ENCODE measurements at places on chromosomes 1 and 21.

DNA sequence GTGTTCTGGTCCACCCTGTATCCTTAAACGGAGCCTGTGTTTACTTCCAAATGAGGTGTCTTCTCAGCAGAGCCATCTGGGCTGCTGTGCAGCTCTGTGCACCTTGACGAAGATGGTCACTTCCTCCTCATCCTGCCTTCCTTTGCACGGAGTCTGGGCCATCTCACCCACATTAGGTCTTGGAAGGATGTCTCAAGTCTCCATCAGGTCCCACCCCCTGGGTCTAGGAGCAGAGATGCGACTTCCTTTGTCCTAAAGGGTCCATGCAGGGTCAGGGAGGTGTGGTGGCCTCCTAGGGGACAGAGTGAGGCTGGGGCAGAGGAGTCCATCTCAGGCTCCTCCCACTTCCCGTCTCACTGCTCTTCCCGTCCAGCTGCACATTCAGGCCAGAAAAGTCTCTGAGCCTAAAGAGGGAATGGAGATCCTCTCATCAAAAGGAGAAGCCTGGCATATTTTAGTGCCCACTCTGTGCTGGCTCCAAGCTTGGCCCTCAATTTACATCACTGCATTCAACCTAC, 209.2 kb downstream of the MATN1 start:
- no peak for ATAC-seq

DNA sequence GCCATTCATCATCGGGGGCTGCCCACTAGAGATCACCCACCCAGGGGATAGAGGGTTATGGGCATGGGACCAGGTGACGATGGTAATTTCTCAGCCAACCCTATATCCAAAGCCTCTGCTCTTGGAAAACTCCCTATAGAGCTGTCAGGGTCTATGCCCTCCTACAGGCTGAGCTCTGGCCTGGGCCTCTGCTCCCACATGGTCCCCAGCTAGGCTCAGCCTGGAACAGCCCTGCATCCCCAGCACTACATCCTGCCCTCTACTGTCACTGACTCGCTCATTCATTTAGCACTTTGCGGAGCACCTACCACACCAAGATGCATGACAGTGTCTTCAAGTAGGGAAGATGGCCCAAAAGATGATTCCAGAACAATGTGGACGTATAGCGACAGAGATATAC, 45.0 kb upstream of the EPS8L3 start:
- no peak for ATAC-seq

- ATAC-seq: no peak
Measured at GRCh38 chr1:194184974-194185373, 998.6 kb upstream of the B3GALT2 start.

- no peak for ATAC-seq
Measured at GRCh38 chr21:46454142-46454541, 4.5 kb upstream of the DIP2A start.

- ATAC-seq: no peak
Measured at GRCh38 chr1:147600119-147601111, 59.1 kb downstream of the BCL9 start.

DNA sequence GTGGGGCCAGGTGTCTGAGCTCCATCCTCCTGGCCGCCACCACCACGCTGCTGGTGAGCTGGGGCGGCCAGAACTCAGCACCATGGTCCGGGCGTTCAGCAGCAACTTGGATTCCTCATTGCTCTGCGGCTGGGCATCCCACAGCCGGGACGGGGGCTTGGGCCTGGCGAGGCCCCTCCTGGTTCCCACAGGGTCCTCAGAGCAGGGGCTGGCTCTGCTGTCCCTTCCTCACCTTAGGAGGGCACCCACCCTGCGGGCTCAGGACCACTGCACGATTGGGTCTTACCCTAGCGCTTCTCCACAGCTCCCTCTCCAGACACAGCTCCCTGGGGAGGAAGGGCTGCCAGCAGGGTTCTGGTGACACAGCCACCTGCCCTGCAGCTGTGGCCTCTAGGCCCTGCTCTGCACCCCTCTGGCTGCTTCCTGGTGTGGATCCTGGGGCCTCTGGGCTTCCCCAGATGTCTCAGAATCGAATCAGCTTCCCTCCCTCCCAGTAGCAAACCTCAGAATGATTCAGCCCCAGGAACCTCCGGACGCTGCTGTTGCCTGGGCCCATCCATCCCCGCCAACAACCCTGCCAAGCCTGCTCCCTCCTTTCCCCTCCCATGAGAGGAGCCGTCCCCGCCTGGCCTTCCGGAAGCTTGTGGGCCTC, 25.0 kb downstream of the CRYAA start:
- peak; percentile 45 for ATAC-seq

GRCh38 chr1:59146651-59147358, 150.1 kb upstream of the FGGY start:
- peak; percentile 39 for ATAC-seq

DNA sequence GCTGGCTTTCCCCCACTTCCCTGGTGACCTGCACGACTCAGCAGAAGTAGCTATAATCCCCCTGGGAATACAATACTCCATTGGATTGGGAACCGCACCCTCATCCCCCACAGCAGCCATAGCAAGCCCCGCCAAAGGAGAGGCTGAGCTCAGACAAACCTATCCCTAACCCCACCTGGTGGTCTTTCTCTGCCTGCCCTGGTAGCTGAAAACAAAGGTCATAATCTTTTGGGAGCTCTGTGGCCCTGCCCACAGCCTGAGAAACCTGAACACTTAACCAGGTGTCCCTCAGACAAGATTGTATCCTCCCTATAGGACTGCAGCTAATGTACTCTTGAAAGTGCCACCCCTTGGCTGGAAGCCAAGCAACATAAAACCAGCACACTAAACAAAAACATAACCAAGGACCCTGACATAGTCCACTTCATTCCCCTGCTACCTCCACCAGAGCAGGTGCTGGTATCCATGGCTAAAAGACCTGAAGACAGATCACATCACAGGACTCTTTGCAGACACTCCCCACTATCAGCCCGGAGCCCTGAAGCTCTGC, 71.6 kb upstream of the RUNX1 start:
- no peak for ATAC-seq

GRCh38 chr1:85343213-85343611, 66.8 kb upstream of the BCL10 start:
- no peak for ATAC-seq

- ATAC-seq: no peak
Measured at GRCh38 chr1:63918418-63918945, 144.7 kb downstream of the ROR1 start.

- peak; percentile 27 for ATAC-seq
Measured at GRCh38 chr1:17274186-17275170, 25.6 kb downstream of the PADI3 start.
